Gastrocnemius medialis (tissue), 4 donors: ENCODE measurements at places on chromosomes 13 and 19.

GRCh38 chr19:56295531-56296455, 18.8 kb downstream of the ZSCAN5A start:
- no peaks in the 10 kb centered on the region for H3K36me3 ChIP-seq
- no peaks in the 10 kb centered on the region for H3K27me3 ChIP-seq
- H3K4me3 ChIP-seq = no peak overlapping the region
- H3K4me1 ChIP-seq = no peaks in the 10 kb centered on the region
- H3K27ac ChIP-seq = no peak overlapping the region

DNA sequence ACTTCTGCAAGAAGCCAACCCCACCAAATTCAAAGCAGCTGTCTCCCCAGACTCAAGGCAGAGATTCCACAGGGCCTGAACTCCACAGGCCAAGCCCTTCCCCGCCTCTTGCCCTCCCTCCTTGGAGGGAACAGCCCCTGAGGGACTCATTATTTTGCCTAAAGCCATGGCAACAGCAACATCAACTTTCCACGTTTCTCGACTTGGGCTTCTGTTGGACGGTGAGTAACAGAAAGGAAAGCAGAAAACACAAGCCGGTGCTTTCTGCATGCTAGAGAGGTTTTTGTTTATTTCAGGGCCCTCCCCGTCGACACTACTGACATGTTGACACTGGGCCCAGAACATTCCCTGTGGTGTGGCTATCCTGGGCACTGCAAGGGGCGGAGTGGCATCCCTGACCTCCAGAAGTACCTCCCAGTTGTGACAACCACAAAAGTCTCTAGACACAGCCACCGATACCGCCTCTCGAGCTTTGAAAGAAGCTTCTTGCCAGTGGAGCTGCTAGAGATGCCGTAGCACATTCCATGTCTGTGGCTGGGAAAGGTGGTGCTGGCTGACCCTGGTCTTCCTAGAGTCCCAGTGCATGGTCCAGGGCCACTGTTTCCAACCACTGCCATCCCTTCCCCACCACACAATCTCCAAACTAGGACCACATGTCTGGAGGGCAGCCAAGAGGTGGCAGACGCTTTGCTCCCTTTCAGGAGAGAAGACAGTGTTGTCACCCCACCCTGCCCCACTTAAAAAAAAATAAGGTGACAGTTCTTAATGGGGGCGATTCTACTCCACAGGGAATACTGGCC, 12.8 kb downstream of the CAPS start:
- no peaks in the 10 kb centered on the region for H3K27me3 ChIP-seq
- H3K4me1 ChIP-seq = peaks cover 9% of the 10 kb centered on the region
- H3K27ac ChIP-seq = peak overlapping the region; percentile 23

DNA sequence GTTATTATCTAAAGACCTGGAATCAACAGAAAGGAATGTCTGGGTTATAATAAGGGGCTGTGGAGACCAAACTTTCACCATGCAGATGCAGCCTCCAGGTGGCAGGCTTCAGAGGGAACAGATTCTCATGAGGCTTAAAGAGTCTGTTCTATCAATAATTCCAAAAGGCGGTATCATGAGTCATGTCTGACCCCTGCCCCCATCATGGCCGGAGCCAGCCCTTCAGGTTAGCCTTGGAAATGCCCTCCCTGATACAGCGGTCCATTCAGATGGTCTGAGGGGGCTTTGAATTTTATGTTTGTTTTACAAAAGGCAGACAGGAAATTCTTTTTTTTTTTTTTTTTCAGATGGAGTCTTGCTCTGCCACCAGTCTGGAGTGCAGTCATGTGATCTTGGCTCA, 21.7 kb upstream of the LAMP1 start:
- peak; percentile 37 for DNase-seq
- H3K27me3 ChIP-seq = no peaks in the 10 kb centered on the region
- H3K36me3 ChIP-seq = no peaks in the 10 kb centered on the region

DNA sequence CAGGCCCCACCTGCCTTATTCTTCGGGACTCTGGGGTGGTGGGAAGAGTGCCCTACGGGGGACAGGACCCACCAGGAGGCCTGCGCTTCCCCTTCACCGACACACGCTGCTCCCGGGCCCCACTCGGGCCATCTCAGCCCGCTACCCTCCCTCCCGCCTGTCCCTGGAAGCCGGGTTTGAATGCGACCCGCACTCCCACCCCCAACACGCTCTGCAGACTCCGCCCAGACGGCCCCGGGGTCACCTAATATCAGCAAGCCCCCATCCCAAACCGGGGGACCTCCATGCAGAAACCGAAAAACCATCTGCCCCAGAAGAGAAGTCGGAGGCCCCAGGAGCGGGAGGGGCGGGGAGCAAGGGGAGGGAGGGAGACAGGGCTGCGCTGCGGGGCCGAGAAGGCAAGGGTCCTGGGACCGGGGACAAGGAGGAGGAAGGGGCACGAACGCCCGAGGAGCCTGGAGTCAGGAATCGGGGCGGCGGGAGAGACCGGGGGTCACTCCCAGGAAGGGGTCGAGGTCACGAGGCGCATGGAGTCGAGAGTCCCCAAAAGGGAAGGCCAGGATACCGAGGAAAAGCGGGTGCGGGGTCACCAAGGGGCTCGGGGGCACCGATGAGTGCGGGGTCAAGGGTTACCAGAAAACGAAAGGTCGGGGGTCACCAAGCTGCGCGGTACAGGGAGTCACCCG, 766 bp downstream of the SBNO2 start:
- peaks cover 21% of the 10 kb centered on the region for H3K4me1 ChIP-seq
- H3K27ac ChIP-seq = peak overlapping the region; percentile 87
- no peaks in the 10 kb centered on the region for H3K27me3 ChIP-seq
- peak; percentile 26 for DNase-seq
- no peaks in the 10 kb centered on the region for H3K36me3 ChIP-seq

DNA sequence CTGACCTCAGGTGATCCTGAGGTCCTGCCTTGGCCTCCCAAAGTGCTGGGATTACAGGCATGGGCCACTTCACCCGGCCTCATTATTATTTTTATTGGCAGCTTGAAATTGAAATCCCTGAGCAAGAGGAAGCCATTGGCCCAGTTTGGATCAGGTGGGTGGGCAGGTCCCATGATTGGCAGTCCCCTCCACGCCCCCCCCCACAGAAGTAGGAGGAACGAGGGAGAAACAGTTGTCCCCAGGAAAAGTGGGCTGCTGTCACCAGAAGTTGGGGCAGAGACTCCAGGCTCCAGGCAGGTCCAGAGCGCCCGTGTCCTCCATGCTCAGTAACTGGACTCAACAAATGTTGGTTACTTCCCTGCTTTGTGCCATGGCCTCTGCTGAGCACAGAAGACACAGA, 70.4 kb downstream of the SIPA1L3 start:
- H3K4me1 ChIP-seq = peaks cover 12% of the 10 kb centered on the region
- no peak overlapping the region for H3K4me3 ChIP-seq
- no peaks in the 10 kb centered on the region for H3K27me3 ChIP-seq
- no peak for DNase-seq
- H3K27ac ChIP-seq = no peak overlapping the region

DNA sequence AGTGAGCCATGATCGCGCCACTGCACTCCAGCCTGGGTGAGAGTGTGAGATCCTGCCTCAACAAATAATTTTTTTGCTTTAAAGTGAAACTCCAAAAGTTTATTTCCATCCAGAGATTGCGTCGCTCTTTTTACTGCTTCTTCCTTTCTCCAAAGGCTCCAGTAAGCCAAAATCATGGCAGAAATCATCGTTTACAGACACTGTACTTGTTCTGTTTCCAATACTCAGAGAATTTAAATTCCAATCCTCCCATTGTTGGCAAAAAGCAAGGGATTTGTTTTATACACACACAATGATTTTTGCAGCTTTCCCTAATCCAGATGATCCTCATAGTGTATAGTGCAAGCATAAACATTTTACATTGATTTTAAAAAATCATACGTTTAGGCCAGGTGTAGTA, 15.3 kb downstream of the FBXO27 start:
- H3K36me3 ChIP-seq = no peaks in the 10 kb centered on the region
- DNase-seq = no peak
- H3K27me3 ChIP-seq = no peaks in the 10 kb centered on the region
- no peaks in the 10 kb centered on the region for H3K4me1 ChIP-seq
